Amygdala (tissue), 56 donors: ENCODE measurements at places on chromosomes 2 and 18.

DNA sequence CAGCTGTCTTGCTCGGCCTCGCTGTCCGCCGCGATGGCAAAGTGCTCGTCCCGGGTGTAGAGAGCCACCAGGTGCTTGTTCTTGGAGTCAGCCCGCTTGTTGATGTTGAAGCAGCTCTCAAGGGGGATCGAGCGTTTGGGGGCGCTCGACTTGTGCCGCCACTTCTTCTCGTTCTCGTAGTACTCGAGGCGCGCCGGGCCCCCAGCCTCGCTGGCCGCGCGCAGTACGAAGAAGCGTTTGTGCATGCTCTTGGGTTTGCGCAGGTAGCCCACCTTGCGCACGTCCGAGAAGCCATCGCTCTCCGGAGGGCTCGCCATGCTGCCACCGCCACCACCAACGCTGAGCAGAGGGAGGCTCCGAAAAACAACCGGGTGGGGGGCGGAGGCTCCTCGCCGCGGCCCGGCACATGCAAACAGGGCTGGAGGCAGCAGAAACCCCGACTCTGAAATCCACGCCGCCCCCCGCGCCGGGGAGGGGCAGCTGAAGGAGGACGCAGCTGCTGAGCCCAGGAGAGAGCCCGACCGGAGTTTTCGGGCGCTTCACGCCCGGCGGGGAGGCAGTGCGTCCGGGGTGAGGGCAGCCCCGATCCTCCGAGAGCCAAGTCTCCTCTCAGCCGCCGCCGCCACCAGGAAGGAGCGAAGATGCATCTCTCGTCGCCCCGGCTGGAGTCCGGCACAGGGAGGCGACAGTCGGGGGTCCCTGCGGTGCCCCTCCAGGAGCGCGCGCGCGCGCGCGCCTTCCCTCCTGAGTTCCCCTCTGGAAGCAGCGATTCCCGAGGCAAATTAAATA, 1.0 kb downstream of the IRS1 start:
- DNase-seq = no peak

DNA sequence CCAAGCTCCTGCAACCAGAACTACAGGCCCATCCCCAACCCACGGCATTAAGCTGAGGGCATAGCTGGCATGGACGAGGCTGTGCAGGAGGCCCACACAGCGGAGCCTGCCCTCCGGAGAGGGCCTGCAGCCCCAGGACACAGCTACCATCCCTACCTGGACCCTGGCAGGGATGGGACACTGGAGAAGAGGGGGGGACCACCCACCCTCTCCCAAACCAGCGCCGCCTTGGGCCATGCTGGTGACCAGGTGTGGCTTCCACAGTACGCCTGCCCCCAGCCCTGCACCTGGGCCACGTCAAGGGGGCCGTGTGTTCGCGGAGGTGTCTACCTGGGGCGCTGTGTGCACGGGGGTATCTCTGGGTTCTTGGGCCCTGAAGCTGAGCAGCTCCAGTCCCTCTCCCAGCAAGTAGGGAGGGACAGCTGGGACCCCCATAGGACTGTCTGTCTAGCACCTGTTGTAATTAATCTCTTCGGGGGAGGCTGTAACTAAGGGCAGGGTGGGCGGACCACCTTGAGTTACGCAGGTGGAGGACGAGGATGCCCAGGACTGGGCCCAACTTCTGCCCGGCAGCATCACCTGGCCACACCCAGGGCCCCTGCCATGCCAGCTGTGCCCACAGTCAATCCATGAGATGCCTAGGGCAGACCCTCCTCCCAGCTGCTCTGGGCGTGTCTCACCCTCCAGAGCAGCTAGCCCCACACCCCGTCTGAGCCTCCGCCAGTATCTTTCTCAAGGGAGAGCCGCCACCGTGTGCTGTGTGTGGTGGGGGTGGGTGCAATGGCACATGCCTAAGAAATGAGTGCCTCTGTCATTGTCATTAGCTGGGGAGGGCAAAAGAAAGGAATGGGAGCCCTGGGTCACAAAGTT, 18.3 kb downstream of the HS6ST1 start:
- DNase-seq = no peak

- no peak for DNase-seq
Observed at GRCh38 chr18:59051470-59052165, 88.1 kb upstream of the SEC11C start.

GRCh38 chr18:36675076-36675475, 153.7 kb downstream of the TPGS2 start:
- DNase-seq = no peak

DNA sequence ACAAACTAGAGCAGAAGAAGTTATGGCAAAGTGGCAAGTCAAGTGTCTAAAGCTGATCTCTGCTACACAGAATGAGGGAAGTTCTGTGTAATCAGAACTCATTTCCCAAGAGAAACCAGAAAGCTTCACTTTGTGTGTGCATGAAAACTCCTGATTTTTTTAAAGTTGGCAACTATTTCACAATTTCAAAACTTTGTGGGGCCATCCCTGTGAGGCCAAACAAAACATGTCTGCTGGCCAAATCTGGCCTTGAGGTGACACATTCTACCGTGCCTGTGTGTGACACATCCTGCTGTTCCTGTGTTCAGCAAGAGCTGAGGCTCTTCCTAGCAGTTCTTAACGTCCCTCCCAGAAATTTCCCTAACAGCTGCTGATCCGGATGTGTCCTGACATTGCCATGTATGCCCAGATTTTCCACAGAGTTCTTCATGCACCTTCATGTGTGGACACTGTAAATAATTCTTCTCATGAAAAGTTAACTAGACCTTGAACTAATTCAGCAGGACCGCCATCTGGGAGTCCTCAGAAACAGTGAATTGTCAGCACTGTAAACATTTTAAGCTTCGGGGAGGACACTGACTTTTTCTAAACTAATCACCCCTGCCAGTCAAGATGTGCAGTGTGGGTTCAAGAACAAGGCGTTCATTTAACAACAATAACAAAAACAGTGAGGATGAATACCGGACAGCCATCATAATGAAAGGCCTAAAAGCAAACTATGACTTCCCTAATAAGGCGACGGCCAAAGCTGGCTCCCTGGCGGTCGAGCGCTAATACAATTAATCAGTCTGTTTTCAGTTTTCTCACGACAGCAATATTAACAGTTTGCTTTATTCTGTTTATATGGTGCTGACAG, 99.0 kb downstream of the PLEKHM3 start:
- no peak for DNase-seq

GRCh38 chr18:58288921-58289797, 245.1 kb downstream of the NEDD4L start:
- DNase-seq = no peak

DNA sequence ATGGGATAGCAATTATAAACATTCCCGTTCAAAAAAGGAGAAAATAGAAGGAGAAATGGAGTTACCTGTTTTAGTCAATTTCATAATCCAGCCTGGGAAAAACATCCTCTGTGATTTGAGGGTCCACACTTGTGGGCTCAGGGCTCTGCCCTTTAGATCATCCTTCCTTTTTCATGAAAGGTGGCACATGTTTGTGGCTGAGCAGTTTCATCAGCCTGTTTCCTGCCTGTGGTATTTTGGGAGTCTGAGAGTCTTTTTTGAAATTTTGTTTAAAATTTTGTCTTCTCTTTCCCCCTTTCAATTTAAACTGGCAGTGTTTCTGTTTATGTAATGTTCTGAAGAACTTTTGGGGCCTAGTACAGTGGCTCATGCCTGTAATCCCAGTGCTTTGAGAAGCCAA, 84.0 kb downstream of the KIAA1328 start:
- no peak for DNase-seq

- no peak for DNase-seq
Observed at GRCh38 chr2:230318190-230319121, 8.5 kb upstream of the SP140L start.

- DNase-seq = no peak
Observed at GRCh38 chr2:32806857-32807256, 139.9 kb upstream of the LTBP1 start.

DNA sequence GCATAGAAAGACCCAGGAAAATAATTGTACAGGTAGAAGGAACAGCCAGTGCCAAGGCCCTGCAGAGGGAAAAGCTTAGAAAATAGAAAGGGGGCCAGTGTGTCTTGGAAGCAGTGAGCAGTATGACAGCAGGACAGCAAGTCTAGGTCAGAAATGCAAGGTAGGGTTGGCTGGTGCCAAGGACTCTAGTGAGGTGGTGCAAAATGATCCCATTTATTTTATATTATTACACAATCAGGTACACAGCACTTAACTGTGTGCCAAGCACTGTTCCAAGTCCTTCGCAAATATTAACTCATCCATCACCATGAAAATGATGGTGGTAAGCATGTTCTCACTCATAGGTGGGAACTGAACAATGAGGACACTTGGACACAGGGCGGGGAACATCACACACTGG, 100.0 kb downstream of the AQP4 start:
- DNase-seq = no peak

GRCh38 chr2:49928551-49928950, 774.2 kb upstream of the FSHR start:
- DNase-seq = no peak

- no peak for DNase-seq
Observed at GRCh38 chr2:159604159-159604558, 12.2 kb downstream of the BAZ2B start.

DNA sequence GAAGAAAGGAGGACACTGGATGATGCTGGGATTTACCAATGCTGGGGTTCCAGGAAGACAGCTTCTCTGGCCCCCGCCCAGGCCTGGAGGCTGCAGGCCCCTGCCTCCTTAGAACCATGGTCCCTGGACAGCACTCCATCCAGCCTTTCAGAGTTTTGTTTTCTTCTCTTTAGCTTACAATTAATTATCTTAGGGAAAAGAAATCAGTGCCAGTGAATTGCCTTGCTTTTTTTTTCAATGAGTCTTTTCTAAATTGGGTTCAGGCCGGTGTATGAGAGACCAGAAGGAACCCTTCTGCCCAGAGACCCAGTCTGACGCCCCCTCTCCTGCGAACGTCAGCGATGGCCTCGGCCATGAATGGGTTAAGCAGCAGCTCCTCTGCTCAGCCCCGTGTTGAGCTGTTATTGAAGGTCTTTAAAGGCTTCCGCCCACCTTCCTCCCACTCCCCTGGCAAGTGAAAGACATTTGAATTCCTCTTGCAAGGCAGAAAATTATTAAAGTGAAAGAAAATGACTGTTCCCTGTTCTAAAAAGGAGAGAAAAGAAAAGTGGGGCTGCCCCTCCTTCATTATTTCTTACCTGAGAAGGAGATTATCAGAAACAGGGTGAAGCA, 65.7 kb upstream of the CHMP1B start:
- DNase-seq = no peak

DNA sequence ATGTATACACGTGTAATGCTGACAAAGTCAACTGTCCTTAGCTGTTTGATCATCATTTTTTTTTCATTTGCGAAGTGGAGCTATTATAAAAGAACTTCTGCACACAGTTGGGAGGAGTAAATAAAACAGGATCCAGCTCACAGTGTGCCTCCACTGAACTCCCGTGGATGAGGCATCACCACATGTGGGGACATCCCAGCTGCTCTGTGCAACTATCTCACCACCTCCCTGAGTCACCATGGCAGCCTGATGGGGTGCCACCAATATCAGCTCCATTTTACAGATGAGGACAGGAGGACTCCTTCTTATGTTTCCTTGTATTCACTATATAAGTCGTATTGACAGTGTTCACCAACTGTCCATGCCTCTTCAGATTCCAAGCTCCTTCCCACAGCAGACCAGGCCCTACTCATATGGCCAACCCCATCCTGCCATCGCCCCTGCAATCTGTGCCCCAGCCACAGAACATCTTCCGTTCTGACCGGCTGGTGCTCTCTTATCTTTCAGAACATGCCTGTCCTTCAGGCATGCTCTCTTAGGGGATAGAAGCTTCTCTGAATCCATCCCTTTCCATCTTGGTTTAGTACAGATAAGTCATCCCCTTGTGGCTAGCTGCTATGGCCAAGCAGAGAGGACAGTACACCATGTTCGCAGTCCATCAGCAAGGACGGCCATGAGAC, 288.1 kb downstream of the RNF144A start:
- no peak for DNase-seq

DNA sequence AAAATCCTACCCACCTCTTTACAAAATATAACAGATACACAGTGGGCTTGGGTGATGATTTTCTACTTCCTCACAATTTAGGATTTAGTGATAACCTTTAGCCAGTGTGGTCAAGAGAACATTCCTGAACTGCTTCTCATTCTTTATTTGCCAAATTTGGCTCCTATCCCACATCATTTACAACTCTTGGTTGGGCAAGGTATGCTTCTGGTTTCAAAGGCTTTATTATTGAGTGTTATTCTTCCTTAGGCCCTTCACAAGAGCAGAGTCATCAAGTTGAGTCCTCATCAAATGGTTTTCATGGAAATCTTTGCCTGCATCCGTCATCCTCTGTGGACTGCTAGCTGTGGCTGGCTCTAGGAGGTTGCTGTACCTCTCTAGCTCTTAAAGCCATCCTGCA, 472.0 kb upstream of the ETAA1 start:
- DNase-seq = no peak

DNA sequence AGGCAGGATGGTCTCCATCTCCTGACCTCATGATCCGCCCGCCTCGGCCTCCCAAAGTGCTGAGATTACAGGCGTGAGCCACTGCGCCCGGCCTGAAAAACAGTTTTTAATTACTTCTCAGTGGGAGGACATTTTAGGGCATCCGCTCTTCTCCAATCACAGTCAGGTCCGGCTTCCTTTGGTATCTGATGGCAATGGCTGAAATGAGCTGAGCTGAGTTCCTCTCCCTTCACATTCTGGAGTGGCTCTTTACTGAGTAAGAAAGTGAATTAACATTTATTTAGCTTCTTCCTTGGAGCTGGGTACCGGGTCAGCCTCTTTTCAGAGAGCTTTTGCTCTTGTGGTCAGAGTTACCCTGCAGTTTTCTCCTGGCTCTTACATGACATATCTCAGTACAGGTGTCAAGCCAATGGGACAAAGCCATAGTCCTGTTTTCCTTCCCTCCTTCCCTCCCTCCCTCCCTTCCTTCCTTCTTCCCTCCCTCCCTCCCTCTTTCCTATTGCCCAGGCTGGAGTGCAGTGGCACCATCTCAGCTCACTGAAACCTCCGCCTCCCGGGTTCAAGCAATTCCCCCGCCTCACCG, 1.1 kb upstream of the TTC27 start:
- DNase-seq = no peak

DNA sequence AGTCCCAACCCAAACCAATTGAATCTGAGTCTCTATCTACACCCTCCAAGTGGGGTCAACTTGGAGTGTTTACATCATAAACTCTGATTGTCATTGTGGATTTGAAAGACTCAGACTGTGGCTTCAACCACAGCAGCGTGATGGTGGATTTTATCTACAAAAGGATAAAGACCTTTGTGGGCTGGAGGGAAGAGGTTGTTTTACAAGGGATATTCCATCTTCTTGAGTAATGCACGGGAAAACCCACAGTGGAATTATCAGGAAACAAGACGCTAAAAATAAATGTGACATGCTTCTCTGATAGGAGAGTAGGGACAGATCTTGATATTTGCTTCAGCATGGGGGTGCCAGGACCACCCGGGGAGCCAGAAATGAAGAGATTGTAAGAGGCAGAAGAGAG, 93.5 kb downstream of the LPIN1 start:
- DNase-seq = no peak

GRCh38 chr2:225532096-225532495, 132.6 kb downstream of the NYAP2 start:
- no peak for DNase-seq

GRCh38 chr2:239539083-239539775, 138.4 kb upstream of the HDAC4 start:
- no peak for DNase-seq

GRCh38 chr18:45775241-45775676, 50.2 kb upstream of the SIGLEC15 start:
- DNase-seq = peak; percentile 57
